ENCODE measurements at places on chromosomes 7 and 10.

- DNase-seq: no peak
Measured at GRCh38 chr10:116627386-116627933, 6.7 kb downstream of the PNLIPRP2 start.

- DNase-seq: no peak
Measured at GRCh38 chr7:49166441-49166840, 242.1 kb downstream of the CDC14C start.

- no peak for DNase-seq
Measured at GRCh38 chr7:152313217-152313616, 122.6 kb downstream of the KMT2C start.

- DNase-seq: no peak
Measured at GRCh38 chr10:14146501-14146900, 184.2 kb downstream of the FRMD4A start.

- DNase-seq: no peak
Measured at GRCh38 chr7:112886208-112886607, 96.0 kb upstream of the TMEM168 start.

GRCh38 chr10:69025370-69025896 is 36.8 kb downstream of the KIFBP start:
- DNase-seq: no peak

- DNase-seq: no peak
Measured at GRCh38 chr10:56874950-56875349, 513.9 kb upstream of the ZWINT start.

GRCh38 chr7:129370812-129371211 is 63.4 kb upstream of the STRIP2 start:
- DNase-seq: no peak

DNA sequence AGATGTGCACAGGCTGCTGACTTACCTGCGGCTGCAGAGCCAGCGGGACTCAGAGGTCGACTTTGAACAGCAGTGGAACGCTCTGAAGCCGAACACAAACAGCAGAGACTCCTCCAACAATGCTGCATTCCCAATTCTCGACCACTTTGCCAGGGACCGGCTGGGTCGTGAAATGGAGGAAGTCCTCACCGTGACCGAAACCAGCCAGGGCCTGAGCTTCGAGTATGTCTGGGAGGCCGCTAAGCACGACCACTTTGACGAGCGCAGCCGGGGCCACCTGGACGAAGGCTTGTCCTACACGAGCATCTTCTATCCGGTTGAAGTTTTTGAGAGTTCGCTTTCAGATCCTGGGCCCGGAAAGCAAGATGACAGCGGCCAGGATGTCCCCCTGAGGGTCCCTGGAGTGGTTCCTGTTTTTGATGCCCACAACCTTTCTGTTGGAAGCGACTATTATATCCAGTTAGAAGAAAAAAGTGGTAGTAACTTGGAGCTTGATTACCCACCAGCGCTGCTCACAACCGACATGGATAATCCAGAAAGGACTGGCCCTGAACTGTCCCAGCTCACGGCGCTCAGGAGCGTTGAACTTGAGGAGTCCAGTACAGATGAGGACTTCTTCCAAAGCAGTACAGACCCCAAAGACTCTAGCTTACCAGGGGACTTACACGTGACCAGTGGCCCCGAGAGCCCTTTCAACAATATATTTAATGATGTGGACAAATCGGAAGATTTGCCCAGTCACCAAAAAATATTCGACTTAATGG is 19.4 kb upstream of the BHLHA15 start:
- no peak for DNase-seq

DNA sequence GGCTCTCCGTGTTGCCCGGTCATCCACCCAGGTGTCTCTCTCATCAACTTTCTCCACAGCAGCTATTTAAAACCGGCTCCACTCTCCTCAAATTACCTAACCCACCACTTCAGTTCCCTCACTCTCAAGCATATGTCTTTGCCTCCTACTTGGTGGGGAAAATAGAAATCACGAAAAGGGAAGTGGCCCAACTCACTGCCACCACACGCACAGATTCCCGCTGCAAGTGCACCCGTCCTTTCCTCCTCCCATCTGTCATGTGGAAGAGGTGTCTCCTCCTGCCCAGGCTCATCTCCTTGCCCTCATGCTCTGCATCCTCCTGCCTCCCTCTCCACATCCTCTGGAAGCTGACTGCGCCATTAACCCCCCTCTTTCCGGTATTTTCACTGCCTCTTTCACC is 80.8 kb upstream of the MKX start:
- no peak for DNase-seq

DNA sequence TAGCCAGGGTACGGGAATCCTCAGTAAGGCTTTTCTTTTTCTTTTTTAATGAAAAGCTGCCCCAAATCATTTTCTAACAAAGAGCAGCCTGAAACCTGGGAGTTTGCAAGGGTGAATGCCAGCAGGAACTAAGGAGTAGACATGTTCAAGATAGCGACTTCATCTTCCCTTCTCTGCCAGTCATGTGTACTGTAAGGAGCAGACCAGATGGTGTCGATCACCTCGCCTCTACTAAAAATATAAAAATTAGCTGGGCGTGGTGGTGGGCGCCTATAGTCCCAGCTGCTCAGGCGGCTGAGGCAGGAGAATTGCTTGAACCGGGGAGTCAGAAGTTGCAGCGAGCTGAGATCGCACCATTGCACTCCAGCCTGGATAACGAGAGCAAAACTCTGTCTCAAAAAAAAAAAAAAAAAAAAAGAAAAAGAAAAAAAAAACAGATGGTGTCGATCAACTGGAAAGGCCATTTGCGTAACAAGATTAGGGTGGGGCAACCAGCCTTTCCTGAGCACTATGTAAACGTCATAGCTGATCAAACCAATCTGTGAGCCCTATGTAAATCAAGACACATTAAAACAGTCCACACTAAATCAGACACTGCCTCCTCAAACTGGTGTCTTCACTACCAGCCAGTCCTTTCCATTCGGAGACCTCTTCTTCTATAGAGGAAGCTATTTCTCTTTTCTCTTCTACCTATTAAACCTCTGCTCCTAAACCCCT is 33.8 kb downstream of the NOLC1 start:
- DNase-seq: no peak

DNA sequence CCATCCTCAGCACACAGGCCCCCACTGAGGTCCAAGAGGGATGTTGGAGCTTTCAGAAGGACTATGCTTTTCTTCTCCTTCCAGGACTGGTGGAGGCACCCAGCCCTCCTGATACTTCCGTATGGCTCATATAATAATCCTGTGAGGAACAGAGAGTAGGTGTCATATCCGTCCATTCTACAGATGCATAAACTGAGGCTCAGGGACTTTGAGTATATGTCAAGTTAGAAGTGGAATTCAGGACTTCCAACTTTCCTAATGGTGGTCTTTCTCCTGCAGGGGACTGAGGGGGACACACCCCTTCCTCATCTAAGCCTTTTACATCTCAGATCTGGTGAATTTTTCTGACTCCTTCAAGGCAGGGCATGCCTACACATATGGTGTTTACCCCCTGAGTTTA is 153.7 kb downstream of the RPS24 start:
- no peak for DNase-seq

DNA sequence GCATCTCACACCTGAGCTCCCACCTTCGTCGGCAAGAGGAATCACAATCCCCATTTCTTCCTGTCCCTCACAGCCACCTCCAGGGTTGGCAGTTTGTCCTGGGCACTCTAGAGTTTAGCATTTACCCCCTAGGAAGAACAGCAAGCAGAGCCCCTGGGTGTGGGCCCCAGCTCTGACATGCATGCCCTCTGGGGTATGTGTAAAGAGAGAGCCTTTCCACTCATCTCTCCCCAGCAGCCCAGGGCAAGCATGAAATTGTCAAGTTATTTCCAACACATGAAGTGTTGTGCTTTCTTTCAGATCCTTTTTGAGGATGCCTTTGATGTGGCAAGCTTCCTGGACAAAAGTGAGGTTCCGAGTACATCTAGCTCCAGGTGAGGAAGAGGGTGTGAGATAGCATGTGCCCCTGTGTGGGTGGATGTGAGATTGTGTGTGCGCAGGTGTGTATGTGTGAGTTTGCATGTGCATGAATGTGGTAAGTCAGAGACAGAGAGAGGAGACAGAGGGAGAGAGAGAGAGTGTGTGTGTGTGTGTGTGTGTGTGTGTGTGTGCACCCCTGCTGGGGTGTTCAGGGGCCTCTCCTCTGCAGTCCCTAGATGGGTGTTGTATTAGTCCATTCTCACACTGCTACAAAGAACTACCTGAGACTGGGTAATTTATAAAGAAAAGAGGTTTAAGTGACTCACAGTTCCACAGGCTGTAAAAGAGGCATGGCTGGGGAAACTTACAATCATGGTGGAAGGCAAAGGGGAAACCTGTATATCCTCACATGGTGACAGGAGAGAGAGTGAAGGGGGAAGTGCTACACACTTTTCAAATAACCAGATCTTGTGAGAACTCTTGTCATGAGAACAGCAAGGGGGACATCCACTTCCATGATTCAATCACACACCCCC is 18.1 kb downstream of the STRA8 start:
- peak; percentile 4 for DNase-seq

GRCh38 chr7:112362053-112362650 is 88.1 kb upstream of the IFRD1 start:
- no peak for DNase-seq

- DNase-seq: no peak
Measured at GRCh38 chr7:93914581-93915066, 6.9 kb upstream of the GNG11 start.

- no peak for DNase-seq
Measured at GRCh38 chr7:25870574-25870973, 281.4 kb upstream of the NFE2L3 start.

- DNase-seq: peak; percentile 22
Measured at GRCh38 chr10:103197174-103197573, 4.1 kb upstream of the NT5C2 start.

GRCh38 chr7:46229409-46229808 is 308.3 kb upstream of the IGFBP3 start:
- no peak for DNase-seq

GRCh38 chr10:74439213-74439612 is 288.2 kb downstream of the ADK start:
- DNase-seq: no peak

DNA sequence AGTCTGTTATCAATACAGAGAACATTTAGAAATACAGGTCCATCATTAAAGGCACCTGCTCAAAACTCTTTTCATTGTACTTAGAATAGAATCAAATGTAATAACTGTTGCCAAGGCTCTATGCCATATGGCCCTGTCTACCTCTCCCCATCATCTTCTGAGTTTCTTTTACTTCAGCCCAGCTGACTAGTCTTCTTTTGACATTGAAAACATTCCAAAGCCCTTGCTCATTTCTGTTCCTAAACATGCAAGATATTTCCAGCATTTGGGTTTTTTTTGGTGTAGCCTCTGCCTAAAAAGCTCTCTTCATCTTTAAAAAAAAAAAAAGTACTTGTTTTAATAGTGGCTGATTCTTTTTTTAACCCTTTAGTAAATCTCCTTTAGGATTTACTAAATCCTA is 165.5 kb upstream of the SMIM30 start:
- DNase-seq: no peak

- DNase-seq: no peak
Measured at GRCh38 chr10:60645980-60646379, 132.3 kb upstream of the CDK1 start.

DNA sequence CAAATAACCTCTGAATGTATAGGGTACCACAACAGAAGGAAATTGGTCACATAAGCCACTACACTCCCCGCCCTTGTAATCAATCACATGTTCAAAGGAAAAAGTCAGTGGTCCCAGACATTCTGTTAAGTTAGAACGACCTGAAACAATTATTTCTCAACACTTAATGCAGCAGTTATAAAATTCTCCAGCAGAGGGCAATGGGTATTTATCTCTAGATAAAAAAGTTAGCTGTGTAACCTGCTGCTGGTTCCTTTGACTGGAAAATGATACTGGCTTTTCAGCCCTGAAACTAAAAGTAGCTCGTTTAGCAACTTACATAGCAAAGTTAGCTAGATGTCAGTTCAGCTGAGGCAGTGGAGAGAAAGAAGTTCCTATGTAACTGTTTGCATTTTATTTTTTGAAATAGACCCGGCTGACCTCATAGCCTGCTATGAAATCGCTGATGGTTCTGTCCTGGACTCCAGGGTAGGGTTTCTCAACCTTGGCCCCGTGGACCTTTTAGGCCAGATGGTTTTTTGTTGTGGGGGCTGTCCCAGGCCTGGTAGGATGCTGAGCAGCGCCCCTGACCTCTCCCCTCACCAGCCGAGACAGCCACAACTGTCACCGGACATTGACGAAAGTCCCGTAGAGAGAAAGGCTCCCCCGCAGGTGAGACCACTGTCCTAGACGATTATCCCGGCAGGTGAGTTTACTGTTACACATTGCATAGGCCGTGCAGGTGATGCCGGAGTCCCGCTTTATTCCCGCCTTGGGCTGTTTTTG is 40.2 kb upstream of the PROSER2 start:
- no peak for DNase-seq

GRCh38 chr10:70931168-70931815 is 42.9 kb upstream of the PCBD1 start:
- DNase-seq: no peak

GRCh38 chr10:4215963-4216575 is 431.1 kb upstream of the KLF6 start:
- DNase-seq: no peak

DNA sequence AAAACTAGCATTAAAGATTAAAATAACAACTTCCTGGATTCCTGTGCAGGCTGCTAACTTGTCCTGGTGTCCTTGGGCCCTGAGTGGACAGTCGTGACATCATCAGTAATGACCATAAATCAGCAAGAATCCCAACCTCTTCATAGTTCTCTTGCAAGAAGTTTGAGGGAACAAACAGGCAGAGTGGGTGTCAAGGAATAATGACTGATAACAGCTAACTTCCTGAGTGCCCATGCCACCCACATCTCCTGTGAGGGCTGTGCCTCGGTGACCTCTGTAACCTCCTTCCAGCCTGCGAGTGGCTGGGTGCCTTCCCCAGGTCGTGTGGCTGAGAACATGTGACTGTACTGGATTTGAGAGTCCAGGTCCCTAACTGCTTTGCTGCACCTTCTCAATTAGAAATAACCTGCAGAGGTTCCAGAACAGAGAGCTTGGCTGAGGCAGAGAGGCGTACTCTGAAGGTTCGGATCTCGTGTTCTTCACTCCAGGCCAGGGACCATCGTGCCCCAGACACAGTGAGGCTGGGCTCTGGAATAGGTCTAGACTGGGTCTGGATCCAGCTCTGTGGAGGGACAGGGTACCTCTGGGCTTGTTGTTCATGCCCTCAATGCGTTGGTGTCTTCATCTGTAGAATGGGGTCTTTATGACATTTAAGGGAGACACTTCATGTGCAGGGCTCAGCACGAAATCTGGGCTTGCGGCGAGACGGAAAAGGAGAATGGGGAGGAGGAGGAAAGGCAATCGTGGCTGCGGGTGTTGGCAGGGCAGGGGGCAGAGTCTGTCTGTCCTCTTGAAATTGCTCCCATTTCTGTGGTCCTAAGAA is 313.1 kb upstream of the ZNF32 start:
- DNase-seq: no peak

GRCh38 chr7:14403587-14403986 is 414.1 kb upstream of the ETV1 start:
- DNase-seq: no peak

- no peak for DNase-seq
Measured at GRCh38 chr10:26173837-26174236, 42.7 kb upstream of the GAD2 start.

DNA sequence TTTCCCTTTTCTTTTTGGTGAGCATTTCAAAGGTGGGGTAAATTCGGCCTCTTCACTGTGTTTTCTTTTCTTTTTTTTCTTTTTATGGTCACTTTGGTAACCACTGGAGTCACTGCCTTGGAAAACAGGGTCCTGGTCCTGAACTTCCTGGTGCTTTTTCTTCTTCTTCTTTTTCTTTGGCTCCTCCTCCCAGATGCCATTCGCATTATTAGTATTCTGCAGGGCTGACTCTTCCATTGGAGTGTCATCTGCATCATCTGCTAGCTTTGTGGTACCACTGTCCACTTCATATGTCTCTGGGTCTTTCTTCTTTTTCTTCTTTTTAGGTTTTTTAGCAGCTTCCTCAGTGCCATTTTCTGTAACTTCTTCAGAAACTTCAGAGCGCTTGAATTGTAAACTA is 10.5 kb downstream of the POLR1F start:
- no peak for DNase-seq

All from activated naive CD8-positive, alpha-beta T cell treated with anti-CD3 and anti-CD28 coated beads for 36 hours (primary cell).